ENCODE measurements at places on chromosomes 1 and 21. TPM values are rescaled to one million over a fixed set of nuclear protein-coding genes. Genes with fewer than 3 reads are reported as not detected.

DNA sequence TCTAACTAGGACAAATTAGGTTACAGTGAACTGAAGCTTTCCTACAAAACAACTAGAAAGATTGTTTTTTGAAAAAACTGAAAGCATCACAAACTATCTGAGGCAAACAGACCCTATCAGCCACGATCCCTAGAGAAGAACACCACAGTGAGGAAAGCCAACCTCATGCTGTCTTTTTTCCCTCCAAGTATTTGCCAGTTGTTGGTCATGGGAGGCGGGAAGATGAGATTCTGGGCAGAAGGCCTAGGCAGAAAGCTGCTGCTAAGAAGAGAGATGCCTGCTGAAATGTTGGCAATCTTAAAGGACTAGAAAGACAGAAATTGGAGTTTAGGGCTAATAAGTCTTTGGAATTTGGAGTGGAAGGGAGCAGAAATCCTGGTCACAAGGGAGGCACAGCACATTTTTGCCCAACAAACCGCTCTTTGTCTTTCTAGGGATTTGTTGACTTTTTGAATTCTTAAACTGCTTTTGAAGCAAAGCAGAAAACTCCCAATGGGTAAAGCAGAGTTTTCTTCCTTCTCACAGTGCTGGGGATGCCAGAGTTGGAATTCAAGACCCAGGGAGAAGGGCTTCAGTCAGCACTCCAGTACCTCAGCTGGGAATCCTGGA is 83.9 kb downstream of the MT1HL1 start:
- DNase-seq = no peak

- peak; percentile 57 for DNase-seq
Observed at GRCh38 chr1:221839782-221840395, 98.0 kb upstream of the DUSP10 start.

DNA sequence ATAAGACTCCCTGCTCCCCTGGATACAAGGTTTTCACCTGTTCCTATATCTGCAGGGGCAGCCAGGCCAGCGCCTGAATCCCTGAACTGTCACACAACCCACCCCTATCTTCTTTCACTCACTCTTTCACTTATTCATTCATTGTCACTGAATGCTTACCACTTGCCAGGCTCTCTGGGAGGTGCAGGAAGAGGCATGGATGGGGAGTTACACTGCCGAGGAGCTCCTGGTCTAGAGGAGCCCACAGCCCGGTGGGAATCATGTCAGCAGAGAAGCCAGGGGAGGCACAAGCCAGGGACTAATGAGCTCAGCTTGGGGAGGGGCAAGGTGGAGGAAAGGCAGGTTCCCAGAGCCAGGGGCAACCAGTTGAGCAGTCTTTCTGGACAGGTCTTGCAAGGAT is 155.8 kb downstream of the TRABD2B start:
- DNase-seq = no peak

Gene NTMT2
- not detected for total RNA-seq

DNA sequence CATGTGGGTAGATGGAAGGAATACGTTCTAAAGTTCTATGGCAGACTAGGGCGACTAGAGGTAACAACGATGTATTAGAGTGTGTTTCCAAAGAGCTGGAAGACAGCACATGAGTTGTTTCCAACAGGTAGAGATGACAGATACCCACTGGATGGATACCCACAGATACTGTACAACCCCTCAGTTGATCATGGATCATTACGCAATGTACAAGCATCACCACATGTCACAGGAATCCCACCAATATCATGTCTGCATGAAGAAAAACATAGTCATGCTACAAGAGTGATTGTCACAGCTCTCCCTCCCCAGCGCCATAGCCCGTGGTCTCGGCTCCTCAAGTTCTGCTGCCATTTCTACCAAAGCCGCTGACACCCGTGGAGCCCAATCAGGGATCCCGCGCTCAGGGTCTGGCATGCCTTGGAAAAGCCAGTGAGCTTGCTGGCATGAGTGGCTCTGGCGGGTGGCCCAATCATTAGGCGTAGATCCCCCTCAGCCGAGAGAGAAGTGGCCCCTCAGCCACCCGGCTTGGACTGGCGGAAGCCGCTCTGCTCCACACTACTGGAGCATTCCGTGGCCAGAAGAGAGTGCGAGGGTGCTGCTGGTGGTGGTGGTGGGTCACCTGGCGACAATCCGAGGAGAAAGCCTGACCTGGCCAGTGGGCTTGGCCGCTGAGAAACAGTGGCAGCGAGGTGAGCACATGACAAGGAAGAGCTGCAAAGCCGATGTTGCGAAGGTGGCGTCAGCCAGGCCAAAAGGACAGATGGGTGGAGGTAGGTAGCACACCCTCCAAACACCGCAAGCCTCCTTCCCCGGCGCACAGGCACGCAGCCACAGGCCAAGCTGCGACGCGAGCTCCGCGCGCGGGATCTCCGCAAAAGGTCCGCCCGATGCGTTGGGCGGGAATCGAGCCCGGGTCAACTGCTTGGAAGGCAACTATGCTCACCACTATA is 65.7 kb upstream of the FCGR2A start:
- DNase-seq = no peak

Gene HCRTR1
- total RNA-seq = not detected
